ENCODE measurements at places on chromosomes 1 and 21.

DNA sequence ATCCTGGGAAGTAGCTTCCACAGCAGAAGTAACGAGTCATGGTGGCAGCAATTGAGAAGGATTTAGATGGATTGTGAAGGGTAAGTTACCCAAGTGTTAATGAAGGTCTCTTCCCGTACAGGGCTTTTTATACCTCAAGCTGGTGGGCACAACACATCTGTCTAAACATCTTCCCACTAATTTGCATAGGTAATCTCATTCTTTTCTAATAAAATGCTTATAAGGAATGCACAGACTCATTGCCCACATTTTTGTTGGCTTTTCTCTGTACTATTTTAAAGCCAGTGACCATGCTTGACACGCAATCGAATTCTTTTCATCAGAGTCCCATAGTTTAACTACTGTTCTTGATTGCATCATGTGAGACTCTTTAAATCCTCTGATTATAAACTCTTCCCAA, at the start of gene KRTAP7-1:
Gene KRTAP7-1 (minus strand): TSS at position 101 of the 400 bp plus-strand sequence. CDS start 61 bp downstream, at position 40.
- DNase-seq: no peak

- no peak for DNase-seq
Measured at GRCh38 chr1:213658457-213658856, 329.3 kb upstream of the PROX1 start.

GRCh38 chr21:41024341-41024740, 143.6 kb upstream of the BACE2 start:
- no peak for DNase-seq

DNA sequence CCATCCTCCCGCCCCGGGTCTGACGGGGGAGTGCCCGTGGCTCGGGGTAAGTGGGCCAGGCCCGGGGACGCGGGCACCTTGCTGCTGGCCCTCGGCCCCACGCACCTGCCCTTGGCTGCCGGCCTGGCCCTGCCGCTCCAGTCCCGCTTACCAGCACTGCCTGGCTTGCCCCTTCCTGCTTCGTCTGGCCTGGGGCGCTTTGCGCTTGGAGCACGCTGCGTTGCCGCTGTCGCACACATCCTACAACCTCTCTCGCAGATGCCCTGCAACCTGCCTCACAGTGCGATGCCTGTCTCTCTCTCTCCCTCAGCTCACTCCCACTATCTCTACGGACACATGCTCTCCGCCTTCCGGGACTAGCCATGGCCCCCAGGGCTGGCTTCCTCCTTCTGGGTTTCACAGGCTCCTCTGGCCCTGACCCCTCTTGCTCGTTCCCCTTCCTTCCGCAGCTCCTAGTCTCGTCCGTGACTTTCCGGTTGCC, 9.7 kb downstream of the MYOG start:
- DNase-seq: no peak

- no peak for DNase-seq
Measured at GRCh38 chr1:30417001-30417700, 306.2 kb downstream of the MATN1 start.

GRCh38 chr1:187384504-187384903, 555.8 kb downstream of the PLA2G4A start:
- no peak for DNase-seq

GRCh38 chr21:14584357-14585095, 38.4 kb upstream of the SAMSN1 start:
- DNase-seq: no peak

- DNase-seq: no peak
Measured at GRCh38 chr1:225481738-225482137, 53.9 kb upstream of the LBR start.

- DNase-seq: no peak
Measured at GRCh38 chr1:54795356-54795665, 5.8 kb downstream of the TTC22 start.

- DNase-seq: no peak
Measured at GRCh38 chr1:37186246-37186756, 152.0 kb upstream of the GRIK3 start.

DNA sequence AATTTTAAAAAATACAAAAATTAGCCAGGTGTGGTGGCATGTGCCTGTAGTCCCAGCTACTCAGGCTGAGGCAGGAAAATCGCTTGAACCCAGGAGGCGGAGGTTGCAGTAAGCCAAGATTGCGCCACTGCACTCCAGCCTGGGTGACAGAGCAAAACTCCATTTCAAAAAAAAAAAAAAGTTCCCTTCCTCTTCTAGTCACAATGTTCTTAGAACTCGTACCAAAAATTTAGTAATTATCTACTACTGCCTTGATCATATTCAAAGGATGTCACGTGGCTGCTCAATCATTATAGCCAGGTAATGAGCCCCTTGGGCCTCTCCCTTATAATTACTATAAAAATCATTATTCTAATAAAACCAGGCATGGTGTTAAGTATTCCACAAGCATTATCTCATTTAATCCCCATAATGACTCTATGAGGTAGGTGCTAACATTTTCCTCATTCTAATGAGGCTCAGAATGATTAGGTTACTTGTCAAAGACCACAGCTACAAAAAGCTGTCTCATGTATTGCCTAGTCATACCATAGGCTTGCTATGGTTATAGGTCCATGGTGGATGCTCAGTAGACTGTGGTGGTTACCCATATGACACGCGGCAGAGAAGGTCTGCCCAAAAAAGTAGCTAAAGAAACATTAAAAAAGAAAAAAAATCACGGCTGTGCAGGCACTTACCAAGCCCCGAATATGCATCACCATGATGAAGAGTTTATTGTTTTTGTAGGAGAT, 15.5 kb upstream of the PPP1R15B start:
- DNase-seq: no peak

GRCh38 chr1:180932378-180932777, 19.7 kb downstream of the KIAA1614 start:
- DNase-seq: no peak

- no peak for DNase-seq
Measured at GRCh38 chr1:228732426-228732825, 2.9 kb upstream of the RHOU start.

GRCh38 chr1:95093296-95093695, 20.5 kb upstream of the ALG14 start:
- DNase-seq: no peak

DNA sequence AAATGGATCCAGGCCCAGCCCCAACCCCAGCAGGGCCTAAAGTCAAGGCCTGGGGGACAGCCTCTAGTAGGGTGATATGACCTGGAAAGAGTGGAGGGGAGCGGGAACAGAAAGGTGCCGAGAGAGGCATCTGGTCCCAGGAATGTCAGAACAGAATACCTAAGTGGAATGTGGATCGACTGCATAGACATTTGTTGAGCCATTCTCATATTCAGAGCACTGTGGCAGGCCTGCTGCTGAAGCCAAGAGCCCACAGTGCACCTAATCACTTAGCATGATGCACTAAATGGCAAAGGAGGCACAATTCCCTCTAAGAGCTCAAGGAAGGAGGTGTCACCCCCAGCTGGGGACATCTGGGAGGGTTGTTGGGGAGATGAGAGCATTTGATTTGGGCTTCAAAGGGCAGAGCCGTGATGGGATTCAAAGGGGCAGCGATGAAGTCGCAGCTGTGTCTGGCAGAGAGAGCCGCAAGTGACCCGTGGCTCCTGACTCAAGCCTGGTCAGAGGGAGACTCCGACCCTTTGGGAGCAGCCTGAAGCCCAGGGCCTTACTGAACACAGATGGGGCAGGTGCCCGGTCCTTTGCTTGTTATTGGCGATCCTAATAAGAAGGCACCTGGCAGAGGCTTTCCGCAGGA, 8.6 kb upstream of the PKP1 start:
- no peak for DNase-seq

DNA sequence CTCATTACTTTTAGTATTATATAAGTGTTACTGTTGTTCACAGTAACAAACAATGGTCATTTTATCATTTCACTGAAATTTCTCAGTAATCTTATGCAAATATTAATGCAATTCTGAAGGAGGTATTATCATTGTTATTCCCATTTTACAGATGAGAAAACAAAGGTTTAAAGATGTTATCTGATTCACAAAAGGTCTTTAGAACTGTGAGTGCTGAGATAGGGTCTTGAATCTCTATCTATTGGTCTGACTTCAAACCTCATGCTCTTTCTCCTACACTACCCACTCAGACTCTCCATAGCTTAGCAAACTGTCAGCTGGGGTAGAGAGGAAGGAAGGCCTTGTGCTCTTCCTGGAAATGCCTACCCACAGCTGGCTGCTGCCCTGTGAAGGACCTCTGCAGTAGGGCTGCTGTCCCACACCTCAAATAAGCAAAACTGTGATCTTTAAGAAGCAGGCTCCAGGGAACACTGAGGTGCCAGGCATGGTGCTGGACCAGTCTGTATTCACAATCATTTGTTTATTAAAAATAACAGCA, 6.2 kb upstream of the OSCP1 start:
- no peak for DNase-seq

- peak; percentile 61 for DNase-seq
Measured at GRCh38 chr1:26529655-26530409, at the start of gene RPS6KA1. RPS6KA1 (plus strand) TSS chr1:26529761; CDS start chr1:26529921, 160 bp downstream.

- no peak for DNase-seq
Measured at GRCh38 chr1:163038928-163039706, 30.0 kb upstream of the RGS4 start.
